ENCODE measurements at places on chromosomes 5 and 9. TPM values are rescaled to one million over a fixed set of nuclear protein-coding genes. Genes with fewer than 3 reads are reported as not detected.

Gene RHOBTB3
- total RNA-seq, result 48.7 TPM

Gene PITX1
- total RNA-seq, result under 0.01 TPM

Gene GSN
- total RNA-seq, result 384 TPM

Gene MARCHF11
- not detected for total RNA-seq

Gene CER1
- under 0.01 TPM for total RNA-seq

Gene PDE6A
- total RNA-seq, result under 0.01 TPM

Gene FST
- 0.27 TPM for total RNA-seq

Gene EDIL3
- total RNA-seq, result under 0.01 TPM

Gene PCDHGB7
- total RNA-seq, result 2.2 TPM

Gene PCDHGA12
- total RNA-seq, result 2.2 TPM

Gene GNA14
- total RNA-seq, result under 0.01 TPM

Gene AQP3
- total RNA-seq, result 1.6 TPM

Gene FGF1
- not detected for total RNA-seq

Gene CCDC192
- total RNA-seq, result not detected

Gene TXNDC8
- not detected for total RNA-seq

Gene CDC20B
- total RNA-seq, result not detected

Gene CCL21
- total RNA-seq, result not detected

Gene ASPN
- total RNA-seq, result not detected

Gene TMOD1
- 1.6 TPM for total RNA-seq

Gene RORB
- total RNA-seq, result under 0.01 TPM

Gene PRLR
- total RNA-seq, result under 0.01 TPM
